ENCODE measurements at places on chromosomes 3 and 15.

- DNase-seq, result no peak
Observed at GRCh38 chr3:59540696-59541095, 490.9 kb upstream of the CFAP20DC start.

DNA sequence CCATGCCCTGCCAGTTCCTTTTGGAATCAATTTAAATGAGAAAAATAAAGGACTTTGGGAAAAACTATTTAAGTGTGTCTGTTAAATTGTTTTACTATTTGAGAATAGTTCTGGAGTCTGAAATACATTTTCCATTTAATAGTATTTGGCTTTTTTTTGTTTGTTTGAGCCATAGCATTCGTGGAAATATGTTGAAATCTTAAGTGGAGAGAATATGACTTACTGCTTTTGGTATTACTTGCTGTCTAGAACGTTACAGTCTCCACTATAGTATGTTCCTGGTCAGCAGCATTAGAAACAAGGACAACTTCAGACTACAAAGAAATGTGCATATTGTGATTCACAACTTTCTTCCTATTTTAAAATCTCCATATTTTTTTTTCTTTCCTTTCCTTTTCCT, 179.4 kb downstream of the GHSR start:
- no peak for DNase-seq

DNA sequence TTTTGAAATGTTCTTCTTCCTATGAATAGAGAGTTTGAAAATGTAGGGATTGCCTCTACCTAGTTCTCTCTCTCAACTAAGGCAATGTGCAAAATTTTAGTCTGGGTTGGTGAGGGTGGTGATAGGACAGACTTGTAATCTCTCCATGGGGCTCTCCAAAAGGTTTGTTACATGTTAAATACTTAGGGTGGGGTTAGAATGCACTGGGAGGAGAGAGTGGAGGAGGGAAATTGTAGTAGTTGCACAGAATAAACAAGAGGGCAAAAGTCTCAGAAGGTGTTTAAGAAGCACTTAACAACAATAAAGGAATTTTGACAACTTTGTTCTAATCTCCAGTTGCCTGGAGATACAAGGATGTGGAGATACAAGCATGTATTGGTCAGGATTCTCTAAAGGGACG, 230.4 kb downstream of the NECTIN3 start:
- no peak for DNase-seq

GRCh38 chr15:74369084-74369745, 1.8 kb upstream of the CYP11A1 start:
- DNase-seq, result no peak

- no peak for DNase-seq
Observed at GRCh38 chr3:68985146-68985790, 28.2 kb downstream of the EOGT start.

- DNase-seq, result no peak
Observed at GRCh38 chr3:53803816-53804695, 42.2 kb downstream of the CHDH start.

DNA sequence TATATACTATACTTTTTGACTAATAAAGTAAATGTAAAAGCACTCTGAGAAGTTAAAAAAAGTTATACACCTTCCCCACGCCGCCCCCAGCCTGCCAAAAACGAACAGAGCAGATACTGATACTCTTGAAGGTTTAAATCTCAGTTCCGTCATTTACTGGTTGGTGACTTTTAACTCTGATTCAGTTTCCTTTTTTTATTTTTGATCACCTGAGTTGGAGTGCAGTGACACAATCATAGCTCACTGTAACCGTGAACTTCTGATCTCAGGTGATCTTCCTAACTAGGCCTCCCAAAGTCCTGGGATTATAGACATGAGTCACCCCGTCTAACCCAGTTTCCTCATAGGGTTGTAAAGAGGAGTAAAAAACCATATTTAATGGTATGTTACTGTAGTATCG, 3.3 kb upstream of the TIPIN start:
- no peak for DNase-seq

- DNase-seq, result no peak
Observed at GRCh38 chr3:64228110-64228509, 2.8 kb upstream of the PRICKLE2 start.

DNA sequence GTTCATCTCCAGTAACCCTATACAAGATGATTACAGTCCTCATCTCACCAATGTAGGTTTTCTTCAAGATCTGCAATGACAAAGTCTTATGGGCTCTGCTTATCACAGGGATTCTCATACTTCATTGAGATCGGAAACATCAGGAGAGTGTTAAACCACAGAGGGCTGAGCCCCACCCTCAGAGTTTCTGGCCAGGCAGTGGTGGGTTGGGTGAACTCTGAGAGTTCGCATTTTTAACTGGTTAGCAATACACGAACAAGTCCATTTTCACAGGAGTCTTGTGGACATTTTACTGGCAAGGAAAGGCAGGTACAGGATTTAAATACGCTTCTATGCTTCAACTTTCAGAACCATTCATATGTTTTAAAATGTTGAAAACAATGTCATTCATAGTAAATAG, 366.7 kb upstream of the ROBO2 start:
- DNase-seq, result no peak

DNA sequence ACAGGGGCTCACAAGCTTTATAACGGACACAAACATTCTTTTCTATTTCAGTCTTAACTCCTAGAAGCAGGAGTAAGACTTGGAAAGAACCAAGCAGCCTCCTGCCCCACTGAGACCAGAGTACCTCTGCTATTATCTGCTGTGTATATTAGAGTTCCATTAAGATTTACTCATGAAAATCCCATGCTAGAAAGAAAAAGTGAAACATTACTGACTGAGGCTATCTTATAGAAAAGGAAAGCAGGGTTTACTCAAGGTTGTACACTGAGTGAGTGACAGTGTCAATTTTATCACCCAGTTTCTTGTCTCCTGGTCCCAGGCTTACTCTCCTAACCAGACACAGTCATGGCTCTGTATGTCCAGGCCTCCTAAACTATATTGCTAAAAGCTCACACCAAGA, 97.9 kb upstream of the SOX2 start:
- no peak for DNase-seq

- DNase-seq, result no peak
Observed at GRCh38 chr3:31449318-31449717, 83.4 kb upstream of the STT3B start.

- DNase-seq, result no peak
Observed at GRCh38 chr15:36175741-36176291, 403.6 kb upstream of the CDIN1 start.

- DNase-seq, result no peak
Observed at GRCh38 chr3:193833592-193833991, 240.6 kb downstream of the OPA1 start.

DNA sequence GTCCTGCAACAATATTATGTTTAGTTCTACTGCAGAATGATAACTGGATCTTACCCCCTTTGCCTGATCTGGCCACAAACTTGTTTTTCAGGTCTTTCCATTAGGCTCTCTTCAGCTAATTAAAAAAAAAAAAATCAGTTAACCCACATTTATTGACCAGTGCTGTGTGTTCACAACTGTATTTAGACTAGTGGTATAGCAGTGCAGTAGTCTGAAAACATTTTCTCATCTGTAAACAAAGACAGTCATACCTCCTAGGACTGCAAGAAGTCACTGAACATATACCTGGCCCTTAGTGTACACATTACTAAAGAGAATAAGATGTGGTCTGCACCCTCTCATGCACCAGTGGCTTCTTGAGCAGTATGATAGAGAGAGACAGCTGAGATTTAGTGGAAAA, 22.5 kb downstream of the LPP start:
- no peak for DNase-seq

GRCh38 chr15:89898614-89899294, 5.0 kb upstream of the AP3S2 start:
- DNase-seq, result peak; percentile 50

DNA sequence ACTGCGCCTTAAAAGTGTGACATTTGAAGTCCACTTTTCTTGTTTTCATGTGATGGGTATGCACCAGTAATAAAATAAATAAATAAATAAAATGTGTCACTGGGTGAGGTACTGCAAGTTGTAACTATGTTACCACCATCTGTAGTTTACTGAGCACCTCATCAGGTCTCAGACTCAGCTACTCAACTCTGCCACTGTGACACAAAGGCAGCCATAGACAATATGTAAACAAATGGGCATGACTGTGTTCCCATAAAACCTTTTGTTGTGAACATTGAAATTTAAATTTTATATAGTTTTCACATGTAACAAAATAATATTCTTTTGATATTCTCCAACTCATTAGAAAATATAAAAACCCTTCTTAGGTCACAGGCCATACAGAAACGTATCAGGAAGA, 120.1 kb downstream of the DNAJB8 start:
- DNase-seq, result no peak

- no peak for DNase-seq
Observed at GRCh38 chr3:149015393-149015792, 24.1 kb downstream of the GYG1 start.

DNA sequence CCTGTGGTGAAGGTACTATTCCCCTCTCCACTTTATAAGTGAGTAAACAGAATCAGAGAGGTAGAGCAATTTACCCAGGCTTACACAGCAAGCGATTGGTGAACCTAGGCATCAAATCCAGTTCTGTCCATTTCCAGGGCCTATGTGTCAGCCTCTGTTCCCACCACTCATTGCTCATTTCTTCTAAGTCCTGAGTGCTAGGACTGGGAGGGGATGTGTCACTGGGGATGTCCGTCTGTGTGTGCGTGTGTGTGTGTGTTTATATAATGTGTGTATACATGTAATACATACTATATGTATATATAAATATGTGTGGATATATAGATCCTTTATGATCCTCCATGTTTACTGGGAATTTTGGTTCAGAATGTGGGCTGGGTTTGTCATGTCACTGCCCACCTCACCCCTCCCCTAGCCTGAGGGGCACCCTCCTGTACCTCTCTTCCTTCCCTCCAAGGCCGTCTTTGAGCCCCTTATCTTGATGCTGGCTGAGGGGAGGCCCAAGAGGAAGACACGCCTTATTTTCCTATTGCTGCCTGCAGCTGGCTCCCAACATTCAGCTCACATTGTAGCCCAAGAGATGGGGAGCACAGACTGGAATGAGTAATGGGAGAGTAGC, 2.1 kb downstream of the TMEM43 start:
- no peak for DNase-seq

DNA sequence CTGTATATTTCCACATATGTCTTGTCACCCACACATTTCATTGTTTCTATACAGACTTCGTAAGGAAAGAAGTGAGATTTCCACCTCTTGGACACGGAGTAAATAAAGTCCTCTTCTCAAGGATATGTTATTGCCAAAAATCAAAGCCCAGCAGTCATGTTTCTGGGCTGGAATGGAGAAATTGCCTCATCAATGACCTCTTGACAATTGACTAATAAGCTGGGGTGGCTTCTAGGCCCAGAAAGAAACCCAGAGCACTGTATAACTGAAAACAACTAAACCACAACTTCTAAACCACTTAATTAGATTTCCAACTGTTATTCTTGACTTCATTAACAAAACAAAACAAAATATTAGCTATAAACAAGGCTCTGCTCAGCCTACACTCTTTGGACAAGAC, 56.4 kb upstream of the SLC24A5 start:
- no peak for DNase-seq

- no peak for DNase-seq
Observed at GRCh38 chr15:25684521-25685431, 178.4 kb downstream of the ATP10A start.
